ENCODE measurements at places on chromosomes 12 and 14.

- no peak for DNase-seq
These were observed 38.2 kb upstream of the SYCP3 start for GRCh38 chr12:101777485-101777884.

DNA sequence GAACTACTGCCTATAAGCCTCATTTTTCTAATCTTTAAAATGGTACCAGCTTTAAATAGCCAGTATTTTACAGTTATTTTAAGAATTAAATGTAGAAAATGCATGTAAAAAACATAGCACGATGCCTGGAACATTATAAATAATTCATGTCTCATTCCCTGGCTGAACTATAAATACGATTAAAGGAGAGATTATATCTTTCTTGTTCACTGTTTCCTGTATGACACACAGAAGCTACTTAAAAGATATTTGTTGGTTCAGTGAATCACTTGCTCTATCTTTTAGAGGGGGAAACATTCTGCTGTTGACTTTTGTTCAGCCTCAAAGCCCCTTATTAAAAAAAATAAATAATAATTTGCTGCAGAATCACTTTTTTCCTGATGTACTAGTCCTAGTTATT is 406.9 kb downstream of the LRFN5 start:
- no peak for DNase-seq

GRCh38 chr14:98371141-98371540 is 900.9 kb downstream of the BCL11B start:
- no peak for DNase-seq

DNA sequence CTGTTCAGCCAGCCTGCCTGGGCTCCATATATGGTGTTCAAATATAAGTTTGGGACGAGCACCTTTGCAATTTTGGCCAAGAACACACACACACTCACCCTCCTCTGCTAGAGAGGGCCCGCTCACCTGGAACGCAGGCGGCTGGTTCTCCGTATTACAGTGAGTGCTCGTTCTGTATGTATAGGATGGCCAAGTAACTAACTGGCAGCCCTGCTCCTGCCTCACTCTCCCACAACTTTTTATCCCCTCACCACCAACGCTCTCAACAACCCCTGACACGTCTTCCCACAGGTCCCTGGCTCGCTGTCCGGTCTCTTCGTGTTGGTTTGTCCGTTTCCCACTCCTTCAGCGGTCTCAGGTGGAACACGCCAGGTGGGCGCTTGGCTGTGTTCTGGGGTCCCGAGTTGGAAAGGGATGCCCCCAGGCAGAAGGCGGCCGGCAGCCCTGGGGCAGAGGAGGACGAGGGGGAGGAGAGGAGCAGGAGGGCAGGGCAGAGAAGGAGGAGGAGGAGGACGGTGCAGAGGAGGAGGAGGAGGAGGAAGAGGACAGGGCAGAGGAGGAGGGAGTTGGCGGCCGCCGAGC is 398 bp upstream of the MSRB3 start:
- no peak for DNase-seq

GRCh38 chr14:92315050-92315805 is 7.7 kb upstream of the SLC24A4 start:
- DNase-seq, result no peak

DNA sequence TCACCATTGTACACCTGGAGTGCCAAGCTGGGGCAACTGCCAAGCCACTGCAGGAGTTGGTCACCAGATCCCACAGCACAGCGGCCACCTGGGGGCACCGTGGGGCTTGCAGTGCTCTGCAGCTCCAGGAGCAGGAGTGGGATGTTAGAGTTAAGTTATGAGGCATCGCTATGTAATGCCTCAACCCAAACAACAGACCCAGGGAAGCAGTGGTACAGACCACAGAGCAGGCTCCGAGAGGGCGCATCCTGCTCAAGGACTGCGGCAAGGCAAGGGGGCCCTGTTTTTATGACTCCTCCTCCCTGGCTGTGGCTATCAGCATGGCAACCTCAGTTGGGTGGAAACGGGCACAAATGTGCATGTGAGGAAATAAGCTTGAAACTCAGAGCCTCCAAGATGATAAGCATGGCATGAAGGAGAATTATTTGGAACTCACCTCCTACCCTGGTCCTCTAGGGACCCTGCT is 63.1 kb downstream of the ARL6IP4 start:
- DNase-seq, result peak; percentile 55

DNA sequence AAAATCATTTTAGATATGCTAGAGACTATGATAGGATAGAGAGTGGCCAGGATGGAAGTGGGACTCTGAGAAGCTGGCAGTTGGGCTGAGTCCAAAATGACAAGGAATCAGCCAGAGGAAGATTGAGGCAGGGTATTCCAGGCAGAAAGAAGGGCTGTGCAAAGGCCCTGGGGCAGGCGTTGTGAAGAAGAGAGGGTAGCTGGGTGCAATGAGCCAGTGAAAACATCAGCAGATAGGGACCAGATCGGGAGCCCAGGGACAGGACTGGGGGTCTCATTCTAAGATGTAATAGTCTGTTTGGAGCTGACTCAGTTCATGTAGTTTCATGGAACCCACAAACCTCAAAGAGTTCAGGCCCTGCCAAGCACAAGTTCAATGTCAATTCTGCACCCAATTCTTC is 126.6 kb downstream of the KSR2 start:
- DNase-seq, result no peak

DNA sequence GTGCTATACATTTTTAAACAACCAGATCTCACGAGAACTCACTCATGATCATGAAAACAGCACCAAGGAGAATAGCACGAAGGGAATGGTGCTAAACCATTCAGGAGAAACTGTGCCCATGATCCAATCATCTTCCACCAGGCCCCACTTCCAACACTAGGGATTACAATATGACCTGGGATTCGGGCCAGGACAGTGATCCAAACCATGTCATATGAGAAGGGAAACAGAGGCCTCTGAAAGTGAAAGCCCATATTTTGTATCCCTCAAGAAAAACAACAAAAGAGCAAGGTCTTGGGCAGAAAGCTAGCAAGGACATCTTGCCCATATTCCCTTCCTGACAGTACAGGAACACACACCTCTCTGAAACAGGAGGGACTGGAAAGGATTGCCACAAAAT is 163.9 kb upstream of the VASH1 start:
- no peak for DNase-seq

- DNase-seq, result no peak
These were observed 8.6 kb downstream of the VTI1B start for GRCh38 chr14:67665868-67666267.

- no peak for DNase-seq
These were observed 19.3 kb downstream of the NFKBIA start for GRCh38 chr14:35385042-35385839.

DNA sequence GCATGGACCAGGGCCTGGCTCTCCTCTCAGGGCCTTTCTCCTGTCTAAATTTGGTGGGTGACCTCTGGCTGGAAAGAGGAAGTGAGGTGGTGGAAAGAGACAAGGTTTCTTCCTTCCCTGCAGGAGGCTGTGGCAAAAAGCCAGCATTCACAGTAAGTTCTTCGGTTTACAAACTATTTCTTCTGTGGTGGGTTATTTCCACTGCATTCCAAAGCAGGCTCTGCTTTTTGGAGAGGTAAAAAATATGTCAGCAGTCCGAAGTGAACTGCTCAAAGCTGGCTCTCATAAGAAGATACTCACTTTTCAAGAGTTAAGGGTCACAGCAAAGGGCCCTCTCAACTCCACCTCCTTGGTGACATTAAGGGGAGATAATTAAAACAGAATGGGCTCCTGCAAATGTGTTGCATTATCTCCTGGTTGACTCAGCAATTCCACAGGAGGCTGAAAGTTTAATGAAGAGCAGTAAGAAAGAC is 48.9 kb upstream of the POC1B start:
- no peak for DNase-seq

DNA sequence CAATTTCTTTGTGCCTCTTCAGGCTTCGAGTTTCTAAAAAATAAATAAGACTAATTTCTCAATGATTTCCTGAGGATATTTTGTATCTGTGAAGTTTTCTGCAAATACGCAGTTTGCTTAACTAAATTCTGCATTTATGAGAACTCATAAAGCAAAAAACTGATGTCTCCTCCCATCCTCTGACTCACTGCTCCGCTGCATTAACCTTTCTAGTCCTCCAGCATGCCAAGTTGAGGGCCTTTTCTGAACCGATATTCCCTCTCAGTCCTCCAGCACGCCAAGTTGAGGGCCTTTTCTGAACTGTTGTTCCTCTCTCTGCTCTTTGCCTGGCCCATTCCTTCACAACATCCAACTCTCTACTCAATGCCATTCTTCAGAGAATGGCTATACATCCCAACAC is 3.2 kb downstream of the IPO8 start:
- no peak for DNase-seq

DNA sequence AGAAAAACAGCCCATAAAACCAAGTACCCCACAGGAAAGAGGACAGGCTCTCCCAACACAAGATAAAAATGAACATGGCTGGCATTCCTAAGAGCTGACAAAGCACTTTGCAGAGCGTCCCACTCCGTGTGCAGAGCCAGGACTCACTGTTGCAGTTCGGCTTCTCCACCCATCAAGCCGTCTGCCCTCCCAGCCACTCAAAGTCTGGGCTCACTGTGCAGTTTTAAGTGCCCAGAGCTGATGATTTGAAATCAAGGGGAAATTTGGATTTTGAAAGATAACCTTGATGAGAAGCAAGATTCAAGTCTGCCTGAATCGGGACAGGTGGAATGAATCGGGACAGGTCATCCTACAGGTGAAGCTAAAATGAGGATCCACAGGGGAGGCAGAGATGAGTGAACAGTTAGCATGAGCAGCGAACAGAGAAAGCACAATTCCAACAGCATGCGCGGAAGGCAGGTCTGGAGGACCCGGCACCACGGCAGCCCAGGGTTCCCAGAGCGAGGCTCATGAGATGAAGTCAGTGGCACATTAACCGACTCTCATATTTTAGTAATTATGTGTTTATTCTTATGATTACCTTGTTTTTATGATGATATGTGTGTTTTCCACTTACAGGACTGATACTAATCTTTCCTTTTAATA is 39.8 kb upstream of the GPR68 start:
- no peak for DNase-seq

- no peak for DNase-seq
These were observed 22.5 kb downstream of the MRPS35 start for GRCh38 chr12:27733052-27733656.

DNA sequence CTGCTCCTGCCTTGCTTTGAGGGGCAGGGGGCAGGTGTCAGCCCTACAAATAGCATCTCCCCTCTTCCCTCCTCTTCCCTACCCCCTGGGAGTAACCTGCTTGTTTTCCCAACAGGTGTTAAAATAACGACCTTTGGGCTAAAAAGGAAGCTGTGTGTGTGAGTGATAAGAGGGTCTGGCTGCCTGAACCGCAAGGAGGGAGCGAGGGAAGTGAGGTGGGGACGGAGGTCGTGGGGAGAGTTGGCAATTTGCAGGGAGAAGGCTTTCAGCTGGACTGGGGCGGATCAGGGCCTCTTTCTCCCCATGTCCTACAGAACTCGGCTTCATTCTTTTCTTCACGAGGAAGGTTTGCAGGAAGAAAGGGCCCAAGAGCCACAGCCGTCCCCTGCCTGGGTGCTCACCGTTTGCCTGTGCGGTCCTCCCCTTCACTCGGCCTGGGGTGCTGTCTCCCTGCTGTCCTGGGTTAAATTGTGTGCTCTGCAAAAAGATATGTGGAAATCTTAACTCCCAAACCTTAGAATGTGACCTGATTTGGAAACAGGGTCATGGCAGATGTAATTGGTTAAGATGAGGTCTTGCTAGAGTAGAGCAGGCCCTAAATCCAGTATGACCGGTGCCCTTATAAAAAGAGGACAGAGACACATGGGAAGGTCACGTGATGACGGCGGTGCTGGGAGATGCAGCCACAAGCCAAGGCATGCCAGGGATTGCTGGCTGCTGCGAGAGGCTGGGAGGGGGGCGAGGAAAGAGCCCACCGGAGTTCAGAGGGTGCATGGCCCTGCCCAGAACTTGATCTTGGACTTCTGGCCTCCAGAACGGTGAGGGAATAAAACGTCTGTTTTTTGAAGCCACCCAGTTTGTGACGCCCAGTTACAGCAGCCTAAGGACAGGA is 38.7 kb upstream of the NCOR2 start:
- no peak for DNase-seq

- DNase-seq, result no peak
These were observed 23.1 kb upstream of the KCNK10 start for GRCh38 chr14:88346048-88346639.

- DNase-seq, result no peak
These were observed 113.1 kb upstream of the G2E3 start for GRCh38 chr14:30445852-30446251.

GRCh38 chr12:69905801-69906200 is 80.8 kb downstream of the MYRFL start:
- DNase-seq, result no peak

GRCh38 chr12:65546528-65546927 is 268.0 kb downstream of the MSRB3 start:
- DNase-seq, result no peak

- DNase-seq, result no peak
These were observed 20.9 kb downstream of the RTRAF start for GRCh38 chr14:52010173-52010693.

DNA sequence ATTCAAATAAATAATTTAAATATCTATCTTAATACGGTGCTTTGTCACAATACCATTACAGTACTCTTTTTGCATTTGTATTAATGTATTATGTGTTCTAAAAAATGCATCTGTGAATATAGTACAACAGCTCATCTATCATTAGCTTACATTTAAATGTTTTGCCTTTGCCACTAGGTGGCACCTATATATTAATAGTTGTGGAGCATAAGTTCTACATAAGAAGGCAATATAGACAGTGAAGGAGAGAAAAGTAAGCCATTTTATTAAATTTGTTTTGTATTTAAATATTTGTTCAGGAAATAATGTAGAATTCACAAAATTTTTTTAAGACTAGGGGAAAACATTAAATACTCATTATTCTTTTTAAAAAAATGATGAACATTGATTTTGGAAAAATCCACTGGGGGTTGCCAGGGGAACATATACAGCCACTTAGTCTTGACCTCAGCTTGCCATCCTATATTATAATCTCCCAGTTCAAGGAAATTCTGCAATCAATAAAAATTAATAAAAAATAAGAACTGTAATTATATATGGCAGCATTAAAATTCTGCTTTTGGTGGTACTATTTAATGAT is 9.8 kb downstream of the CCER1 start:
- no peak for DNase-seq

DNA sequence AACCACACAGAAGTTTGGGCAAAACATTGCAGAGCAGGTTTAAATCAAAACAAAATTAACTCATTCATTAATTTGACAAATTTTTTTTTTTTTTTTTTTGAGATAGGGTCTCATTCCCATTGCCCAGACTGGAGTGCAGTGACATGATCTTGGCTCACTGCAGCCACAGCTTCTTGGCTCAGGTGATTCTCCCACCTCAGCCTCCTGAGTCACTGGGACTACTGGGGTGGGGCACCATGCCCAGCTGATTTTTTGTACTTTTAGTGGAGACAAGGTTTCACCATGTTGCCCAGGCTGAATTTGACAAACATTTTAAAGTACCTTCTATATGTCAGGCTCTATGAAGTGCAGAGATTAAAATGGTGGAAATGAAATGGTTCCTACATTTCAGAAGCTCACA is 257.1 kb upstream of the NPAS3 start:
- DNase-seq, result no peak

- DNase-seq, result no peak
These were observed 230.8 kb upstream of the NAV3 start for GRCh38 chr12:77599782-77600467.

GRCh38 chr14:47148686-47149085 is 497.1 kb upstream of the RPL10L start:
- DNase-seq, result no peak

GRCh38 chr14:23024612-23025075 is 10.1 kb downstream of the PSMB5 start:
- DNase-seq, result no peak

- no peak for DNase-seq
These were observed 114.6 kb downstream of the PPFIA2 start for GRCh38 chr12:81644503-81644902.

Data from activated CD4-positive, CD25-positive, alpha-beta regulatory T cell treated with anti-CD3 and anti-CD28 coated beads, Interleukin-2, amount 50 U/mL, for 72 hours (primary cell).